D721Med (cell line): ENCODE measurements at places on chromosomes 6 and 20.
A peak's percentile ranks its signal among the peaks of the same experiment; 100 is the strongest.

DNA sequence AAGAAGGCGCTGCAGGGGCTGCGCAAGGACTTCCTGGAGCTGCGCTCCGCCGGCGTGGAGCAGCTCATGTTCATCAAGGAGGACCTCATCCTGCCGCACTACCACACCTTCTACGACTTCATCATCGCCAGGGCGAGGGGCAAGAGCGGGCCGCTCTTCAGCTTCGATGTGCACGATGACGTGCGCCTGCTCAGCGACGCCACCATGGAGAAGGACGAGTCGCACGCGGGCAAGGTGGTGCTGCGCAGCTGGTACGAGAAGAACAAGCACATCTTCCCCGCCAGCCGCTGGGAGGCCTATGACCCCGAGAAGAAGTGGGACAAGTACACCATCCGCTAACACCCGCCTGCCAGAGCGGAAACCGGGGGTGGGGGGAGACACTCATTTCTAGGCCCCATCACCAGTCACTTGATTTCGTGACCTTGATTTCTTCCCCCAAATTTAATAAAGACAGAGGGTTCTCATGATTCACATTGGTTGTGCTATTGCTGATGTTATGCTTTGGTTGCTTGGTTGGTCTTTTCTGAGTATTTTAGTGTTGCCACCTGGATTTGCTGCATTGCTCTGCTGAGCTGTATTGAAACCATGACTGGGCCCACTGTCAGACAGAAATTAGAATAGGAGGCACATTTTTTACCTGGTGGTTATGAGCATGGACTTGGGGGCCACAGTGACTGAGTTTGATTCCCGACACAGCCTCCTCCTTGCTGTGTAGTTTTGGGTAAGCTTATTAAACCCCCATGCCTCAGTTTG lies 1.5 kb downstream of the FAM50B start:
- DNase-seq = no peak

DNA sequence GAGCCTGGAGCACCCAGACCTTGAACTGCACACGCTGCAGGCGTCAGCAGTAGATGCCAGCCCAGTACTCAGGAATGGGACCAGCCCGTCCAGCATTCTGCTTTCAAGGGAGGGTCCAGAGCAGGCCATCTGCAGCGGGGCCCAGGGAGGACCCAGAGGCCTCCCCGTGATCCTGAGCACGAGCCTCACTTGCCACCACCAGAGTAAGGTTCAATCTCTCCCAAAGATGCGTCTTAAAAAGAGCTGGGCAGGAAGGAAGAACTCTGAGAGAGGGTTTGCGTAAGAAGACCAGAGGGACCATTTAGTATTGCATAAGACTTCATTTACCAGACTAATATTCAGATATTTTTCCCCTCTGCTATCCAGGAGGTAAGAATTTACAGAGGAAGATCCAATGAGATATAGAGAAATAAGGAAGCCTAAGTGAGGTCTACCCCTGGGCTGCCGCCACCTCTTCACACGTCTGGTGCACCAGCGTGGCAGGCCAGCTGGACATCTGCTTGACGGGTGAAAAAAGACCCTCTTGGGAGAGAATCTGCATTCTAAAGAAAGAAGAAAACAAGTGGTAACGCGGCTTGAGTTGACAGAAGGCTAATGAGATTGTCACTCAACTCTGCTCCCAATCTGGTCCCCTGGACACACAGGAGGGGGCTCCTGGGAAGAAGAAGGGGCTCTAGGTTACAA lies 107.3 kb downstream of the PRND start:
- DNase-seq = no peak

DNA sequence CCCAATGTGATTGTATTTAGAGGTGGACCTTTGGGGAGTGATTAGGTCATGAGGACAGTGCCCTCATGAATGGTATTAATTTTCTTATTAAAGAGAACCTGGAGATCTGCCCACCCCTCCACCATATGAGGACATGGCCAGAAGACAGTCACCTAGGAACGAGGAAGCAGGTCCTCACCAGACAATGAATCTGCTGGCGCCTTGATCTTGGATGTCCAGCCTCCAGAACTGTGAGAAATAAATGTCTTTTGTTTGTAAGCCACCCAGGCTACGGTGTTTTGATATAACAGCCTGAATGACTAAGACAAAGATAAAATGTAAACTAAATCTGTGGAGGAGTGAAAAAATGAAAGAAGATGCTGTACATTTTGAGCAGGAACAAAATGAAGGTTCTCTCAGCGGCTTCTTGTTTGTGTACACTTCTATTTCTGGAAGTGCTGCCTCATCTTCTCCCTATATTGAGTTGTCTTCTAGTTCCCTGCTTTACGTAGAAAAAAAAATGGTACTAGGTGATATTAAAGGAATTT lies 1.5 kb upstream of the IPCEF1 start:
- no peak for DNase-seq

DNA sequence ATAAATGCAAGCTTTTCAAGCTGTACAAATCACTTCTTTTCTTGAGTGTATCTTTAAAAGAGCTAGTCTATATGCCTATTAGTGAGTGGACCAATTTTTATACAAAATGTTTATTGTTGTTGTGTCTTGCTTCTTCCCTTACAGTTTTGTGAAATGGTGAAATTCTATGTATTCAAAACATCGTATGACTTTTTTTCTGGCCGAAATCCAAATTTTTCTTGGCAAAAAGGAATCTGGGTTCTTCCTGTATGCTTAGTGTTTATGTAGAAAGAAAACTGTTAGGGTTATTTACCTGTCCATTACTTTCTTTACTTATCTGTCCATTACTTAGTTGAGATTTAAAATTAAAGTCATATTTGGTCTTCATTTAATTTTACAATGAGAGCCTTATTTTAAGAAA lies 153.9 kb downstream of the MMS22L start:
- DNase-seq = no peak

- DNase-seq = no peak
Observed at GRCh38 chr20:3797592-3798372, 1.7 kb downstream of the CDC25B start.

DNA sequence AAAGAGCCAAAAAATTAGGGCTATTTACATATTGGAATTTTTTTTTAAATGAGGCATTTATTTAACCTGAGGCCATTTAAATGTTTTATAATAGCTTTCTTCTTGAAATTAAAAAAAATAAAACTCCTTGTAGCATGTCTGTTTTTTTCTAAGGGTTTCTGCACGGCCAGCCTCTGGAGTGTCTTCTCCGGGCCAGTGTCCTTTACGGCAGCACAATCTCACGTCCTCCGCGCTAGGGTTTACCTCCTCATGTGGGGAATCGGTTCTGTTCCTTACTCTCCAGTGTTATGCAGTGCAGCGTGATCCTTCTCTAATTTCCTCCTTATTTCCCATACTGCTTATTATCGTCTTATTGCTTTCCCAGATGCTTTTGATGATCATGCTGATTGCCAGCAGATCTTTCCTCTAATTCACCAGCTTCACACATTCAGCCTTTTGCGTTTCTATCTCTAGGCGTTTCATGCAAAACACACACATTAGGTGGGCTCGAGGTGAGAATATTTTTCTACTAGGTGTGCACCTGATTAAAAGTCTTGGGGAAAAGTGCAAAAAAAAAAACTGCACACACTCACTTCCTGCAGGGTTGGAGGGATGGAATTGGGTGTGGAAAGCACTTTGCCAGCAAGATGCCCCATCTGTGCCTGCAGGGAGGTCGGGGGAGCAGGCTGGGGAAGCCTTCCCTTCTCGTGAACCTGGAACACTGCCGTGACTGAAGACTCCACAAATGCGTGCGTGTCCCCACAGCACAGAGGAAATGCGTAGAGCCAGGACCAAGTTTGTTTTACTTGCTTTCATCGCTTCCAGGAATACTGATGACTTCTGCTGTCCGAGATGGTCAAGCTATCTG lies 56.1 kb downstream of the PSMG4 start:
- peak; percentile 70 for DNase-seq

DNA sequence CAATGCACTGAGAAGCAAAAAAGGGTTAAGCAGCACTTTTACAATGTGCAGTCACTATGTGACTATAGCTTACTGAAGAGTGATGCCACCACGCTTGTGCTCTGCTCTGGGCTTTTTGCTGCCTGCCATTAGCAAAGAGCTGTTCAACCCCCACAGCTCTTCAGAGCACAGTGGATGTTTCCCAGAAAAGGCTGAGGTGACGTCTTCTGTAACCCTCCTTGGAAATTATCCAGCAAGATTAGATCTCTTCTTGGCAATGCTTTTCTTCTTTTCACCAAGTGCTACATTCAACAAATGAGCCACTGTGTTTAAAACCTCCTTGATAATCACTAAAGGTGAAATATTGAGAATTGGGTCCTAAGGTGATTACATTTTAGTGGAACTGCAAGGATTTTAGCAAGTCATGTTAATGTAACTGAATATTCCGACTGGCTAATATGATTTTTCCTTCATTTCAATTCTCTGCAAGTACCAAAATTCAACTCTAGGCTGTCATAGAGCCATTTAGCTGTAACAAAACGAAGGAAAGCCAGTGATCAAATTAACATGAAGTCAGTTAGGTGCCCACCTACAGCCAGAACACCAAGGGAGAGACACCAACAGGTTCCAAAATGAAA lies 34.9 kb downstream of the ELOVL5 start:
- no peak for DNase-seq
